GM10248 (cell line): ENCODE measurements at places on chromosomes 5 and 9.

- DNase-seq, result no peak
These were observed 10.6 kb upstream of the SEMA6A start for GRCh38 chr5:116585227-116585626.

DNA sequence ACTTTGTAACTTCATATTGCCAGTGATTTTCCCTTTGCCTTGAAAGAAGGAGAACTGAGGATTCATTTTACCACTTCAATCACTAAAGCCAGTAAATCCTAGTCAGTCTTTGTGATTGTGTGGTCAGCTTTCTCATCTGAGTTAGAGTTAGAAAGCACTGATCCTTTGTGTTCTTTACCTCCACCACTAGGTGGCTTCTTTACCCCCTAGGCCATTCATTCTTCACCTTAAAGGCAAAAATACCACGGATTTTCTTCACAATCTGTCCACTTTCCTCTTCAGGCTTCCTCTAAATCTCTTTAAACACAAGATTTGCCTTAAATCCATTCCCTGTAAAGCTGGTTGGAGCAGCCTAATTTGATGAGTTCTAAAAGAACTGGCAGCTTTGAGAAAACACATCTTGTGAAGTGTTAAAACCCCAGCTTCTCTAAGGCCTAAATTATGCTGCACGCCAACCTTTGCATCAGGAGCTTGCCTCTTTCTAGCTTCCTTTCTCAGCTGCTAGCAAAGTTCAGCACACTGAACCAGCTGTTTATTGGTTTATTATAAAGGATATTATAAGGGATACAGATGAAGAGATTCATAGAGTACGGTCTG is 20.4 kb downstream of the BDP1 start:
- DNase-seq, result peak; percentile 52

GRCh38 chr9:99193466-99193821 is 28.3 kb downstream of the ALG2 start:
- DNase-seq, result no peak

- no peak for DNase-seq
These were observed 47.2 kb downstream of the NIPAL4 start for GRCh38 chr5:157506981-157507780.

- no peak for DNase-seq
These were observed 132.3 kb downstream of the MYO10 start for GRCh38 chr5:16803831-16804230.

DNA sequence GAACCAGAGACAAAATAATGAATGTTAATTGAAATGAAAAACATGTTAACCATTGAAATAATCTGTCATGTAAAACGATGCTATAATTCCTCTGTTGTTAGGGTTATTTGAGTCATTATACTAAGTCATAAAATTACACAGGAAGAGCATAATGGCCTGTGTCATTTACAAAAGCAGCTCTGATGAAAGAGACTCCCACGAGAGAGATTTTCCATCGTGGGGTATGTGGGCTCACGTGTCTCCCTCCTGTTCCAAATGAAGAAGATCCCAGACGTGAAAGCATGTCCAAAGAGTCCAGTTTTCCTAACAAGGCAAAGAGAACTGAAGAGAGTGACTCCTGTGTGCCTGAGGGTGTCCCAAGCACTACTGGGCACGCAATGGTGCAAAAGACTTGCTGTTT is 379.8 kb downstream of the SPOCK1 start:
- no peak for DNase-seq

GRCh38 chr5:16082053-16082452 is 97.5 kb downstream of the MARCHF11 start:
- no peak for DNase-seq

DNA sequence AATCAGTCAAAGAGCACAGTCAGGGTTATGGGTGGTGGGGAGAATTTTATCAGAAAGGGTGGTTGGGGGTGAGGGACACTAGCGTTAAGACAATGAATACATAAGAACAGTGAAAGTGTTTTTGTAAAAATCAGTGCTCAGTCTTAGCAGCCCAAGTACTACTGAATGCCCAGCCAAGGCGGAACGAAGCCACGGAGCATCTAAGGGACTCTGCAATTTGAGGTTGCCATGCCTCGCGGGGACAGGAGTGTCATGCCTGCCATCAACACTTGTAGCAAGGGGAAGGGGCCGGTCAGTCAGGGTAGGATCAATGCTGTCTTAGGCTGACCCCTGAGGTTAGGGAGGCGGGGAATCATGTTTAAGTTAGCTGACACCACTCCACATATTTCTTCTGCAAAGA is 13.3 kb downstream of the FSTL4 start:
- no peak for DNase-seq

DNA sequence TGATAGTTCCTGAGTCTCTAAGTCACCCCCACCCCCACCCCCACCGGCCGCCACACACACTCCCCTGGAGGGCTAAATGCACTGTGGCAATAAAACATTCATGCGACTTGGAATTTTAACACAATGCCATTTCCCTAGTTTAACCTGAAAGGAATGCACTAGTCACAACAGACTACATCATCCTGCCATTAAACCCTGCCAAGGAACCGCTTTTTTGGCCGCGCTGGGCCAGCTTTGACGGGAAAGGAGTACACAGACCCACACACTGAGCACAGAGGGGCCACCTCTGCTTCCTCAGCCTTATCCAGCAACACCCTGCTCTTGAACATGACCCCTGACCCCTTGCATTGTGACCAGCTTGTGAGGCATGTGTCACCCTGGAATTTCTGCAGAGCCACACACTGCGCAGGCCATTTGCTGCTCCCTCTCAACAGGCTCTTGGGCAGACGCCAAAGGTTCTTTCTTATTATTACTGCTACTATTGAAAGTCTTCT is 165.3 kb downstream of the BNC2 start:
- DNase-seq, result no peak

DNA sequence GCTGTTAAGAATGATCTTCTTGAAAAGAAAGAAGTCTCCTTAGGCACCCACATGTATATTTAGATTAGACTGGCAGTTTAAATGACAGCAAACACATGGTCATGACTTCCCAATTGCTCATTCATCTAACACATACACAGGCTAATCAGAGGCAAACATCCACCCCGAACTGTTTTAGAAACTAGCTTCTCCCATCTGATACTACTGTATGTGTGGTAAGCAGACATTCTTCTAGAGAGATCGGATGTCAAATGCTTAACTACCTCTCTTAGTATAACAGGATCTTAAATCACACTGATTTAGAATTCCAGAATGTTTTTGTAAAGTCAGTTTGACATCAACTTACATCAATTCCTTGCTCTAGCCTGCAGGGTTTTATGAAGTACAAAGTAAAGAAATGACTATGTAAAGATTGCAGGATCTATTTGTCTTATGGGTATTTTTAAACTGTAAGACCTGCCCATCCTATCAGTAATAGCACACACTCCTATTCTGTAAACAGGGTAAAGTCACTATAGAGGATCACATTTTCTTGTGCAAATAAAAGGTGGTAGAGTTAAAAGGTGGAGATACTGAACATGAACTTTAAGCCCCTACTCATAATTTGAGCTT is 239.7 kb downstream of the MLLT3 start:
- no peak for DNase-seq

DNA sequence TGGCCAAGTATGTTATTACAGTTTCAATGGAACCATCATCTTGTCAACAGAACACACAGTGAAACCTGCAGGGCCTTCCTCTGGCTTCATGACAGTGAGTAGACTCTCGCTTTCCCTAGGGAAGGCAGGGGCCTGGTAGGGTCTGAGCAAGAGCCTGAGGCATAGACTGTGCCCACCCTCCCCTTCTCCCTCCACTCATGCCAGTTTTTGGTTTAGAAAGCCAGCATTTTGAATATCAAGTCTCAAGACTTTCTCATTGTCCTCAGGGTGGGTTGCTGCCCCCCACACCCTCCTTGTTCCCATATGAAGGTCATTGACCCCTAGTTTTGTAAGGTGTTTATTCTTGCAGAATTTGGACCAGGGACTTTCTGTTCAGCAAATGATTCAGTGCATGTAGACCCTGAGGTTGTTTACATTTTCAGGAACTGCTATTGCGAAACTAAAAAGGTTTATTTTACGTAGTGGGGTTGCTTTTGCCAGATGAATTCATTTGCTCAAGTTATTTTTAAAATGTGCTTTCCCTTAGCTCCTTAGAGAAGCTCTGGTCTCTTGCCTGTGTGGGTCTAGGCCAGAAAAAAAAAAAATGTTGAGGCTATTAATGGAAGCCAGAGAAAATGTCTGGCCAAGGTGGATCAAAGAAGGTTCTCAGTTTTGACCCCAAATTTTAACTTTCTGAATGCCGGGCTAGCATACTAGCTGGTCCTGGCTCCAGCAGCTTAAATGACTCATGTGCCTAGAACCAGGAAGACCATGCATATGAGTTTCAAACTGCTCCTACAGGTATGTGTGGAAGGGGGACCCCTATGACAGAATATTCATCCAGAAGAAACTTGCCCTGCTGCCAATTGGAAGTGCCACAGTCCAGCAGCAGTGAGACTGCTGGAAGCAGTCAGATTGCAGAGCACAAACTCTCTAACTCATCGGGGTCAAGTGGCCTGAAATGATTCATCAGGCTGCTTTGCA is 10.1 kb upstream of the MOB3B start:
- no peak for DNase-seq

GRCh38 chr9:3088219-3088618 is 244.3 kb upstream of the PUM3 start:
- DNase-seq, result no peak

GRCh38 chr5:136764601-136765000 is 399.3 kb upstream of the TRPC7 start:
- DNase-seq, result no peak

GRCh38 chr5:71924980-71925379 is 182.3 kb upstream of the MAP1B start:
- DNase-seq, result no peak

GRCh38 chr5:6804766-6805501 is 91.7 kb downstream of the TENT4A start:
- no peak for DNase-seq

GRCh38 chr9:127139775-127140174 is 17.3 kb upstream of the ANGPTL2 start:
- no peak for DNase-seq

GRCh38 chr9:114893221-114894010 is 37.0 kb downstream of the TNFSF8 start:
- DNase-seq, result no peak

- DNase-seq, result no peak
These were observed 37.3 kb upstream of the EGFL7 start for GRCh38 chr9:136625101-136626065.

DNA sequence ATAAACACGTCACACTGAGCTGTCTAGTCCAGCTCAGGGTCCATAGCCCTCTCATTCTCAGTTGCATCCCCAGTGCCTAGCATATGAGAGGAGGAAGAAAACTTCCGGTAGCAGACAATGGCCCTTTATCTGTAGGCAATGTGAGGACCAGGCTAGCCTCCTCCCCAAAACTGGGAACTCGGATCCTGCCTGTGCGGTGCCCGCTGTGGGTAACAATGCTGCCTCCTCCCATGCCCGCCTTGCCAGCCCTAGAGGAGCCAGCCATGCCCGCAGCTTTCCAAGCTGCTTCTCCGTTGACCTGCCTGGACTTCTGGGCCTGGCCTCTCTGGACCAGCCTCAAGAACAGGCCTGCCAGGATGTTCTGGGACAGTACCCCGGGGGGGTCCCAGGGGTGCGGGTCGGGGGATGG is 74.6 kb upstream of the ORM1 start:
- no peak for DNase-seq

DNA sequence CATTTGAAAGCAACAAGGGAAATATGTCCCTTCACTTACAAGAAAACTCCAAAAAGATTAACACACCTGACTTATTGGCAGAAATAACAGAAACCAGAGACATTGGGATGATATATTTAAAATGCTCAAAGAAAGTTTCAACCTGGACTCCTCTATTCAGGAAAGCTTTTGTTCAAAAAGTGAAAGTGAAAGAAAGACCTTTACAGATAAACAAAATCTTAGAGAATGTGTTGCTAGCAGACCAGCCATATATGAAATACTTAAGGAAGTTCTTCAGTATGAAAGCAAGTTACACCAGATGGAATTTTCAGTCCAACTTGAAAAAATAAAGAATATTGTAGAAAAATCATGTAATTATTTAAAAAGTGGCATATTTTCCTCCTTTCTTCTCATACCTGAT is 1075.1 kb downstream of the NR2F1-AS1 start:
- DNase-seq, result no peak

DNA sequence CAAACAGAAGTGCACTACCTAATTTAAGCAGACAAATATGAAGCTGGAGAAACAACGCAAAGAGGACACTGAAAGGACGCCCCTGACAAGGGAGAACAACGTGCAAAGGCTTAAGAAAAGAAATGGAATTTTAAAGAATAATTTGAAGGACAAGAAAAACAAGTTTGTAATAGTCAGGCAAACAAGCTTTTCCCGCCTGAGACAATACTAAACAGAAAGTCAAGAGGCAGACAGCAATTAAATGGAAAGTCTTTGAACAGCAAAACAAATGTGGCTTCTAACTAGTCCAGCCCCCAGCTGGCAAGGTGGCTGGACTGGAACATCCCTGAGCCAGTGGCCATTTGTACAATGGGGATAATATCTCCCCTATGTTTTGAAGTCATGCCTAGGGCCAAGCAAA is 63.3 kb downstream of the SIL1 start:
- DNase-seq, result no peak

GRCh38 chr9:81833563-81834345 is 94.5 kb upstream of the SPATA31D4 start:
- no peak for DNase-seq

GRCh38 chr9:89779405-89780203 is 174.8 kb downstream of the GADD45G start:
- DNase-seq, result no peak

- DNase-seq, result no peak
These were observed 5.5 kb downstream of the CAMSAP1 start for GRCh38 chr9:135901826-135902225.

- no peak for DNase-seq
These were observed 361.2 kb downstream of the HCN1 start for GRCh38 chr5:45334939-45335338.

GRCh38 chr5:174608631-174609097 is 115.7 kb upstream of the MSX2 start:
- DNase-seq, result no peak
